ENCODE measurements at places on chromosomes 3 and 15.

DNA sequence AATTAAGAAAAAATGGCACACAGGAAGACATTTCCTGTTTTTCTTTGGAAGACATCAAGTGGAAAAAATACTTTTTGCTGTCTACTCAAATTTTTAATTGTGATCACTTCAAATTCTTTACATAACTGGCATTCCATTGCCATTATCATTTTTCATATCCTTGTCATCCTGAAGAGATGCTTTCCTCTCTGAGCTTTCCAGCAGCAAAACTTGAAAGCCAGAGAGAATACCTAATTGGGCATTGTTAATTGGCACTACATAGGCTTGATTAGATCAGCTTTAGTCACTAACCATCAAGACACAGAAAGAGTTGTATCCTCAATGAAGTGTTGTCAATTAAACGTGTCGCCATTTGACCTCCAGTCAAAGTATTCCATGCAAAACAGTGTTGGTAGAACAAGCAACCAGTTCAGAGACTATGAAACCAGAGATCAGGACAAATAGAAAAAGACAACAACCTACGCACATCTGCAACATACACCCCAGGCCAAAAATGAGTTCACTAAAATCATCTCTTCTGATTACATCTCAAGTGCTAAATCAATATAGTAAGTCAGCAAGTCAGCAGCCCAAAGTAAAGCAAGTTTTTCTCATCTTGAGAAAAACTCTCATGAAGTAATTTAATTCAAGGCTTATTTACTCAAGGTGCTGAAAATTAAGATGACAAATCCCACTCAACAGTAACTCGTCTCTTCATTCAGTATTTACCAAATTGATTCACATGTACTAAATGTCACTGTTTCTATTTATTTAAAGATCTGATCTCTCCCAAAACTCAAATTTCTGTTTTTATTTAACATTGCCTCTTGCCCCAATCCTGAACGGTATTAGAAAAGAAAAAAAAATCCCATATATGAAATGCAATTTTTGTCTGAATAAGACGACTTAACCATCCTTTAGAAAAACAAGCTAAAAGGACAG, 123.0 kb downstream of the SUCLG2 start:
- no peak for DNase-seq

DNA sequence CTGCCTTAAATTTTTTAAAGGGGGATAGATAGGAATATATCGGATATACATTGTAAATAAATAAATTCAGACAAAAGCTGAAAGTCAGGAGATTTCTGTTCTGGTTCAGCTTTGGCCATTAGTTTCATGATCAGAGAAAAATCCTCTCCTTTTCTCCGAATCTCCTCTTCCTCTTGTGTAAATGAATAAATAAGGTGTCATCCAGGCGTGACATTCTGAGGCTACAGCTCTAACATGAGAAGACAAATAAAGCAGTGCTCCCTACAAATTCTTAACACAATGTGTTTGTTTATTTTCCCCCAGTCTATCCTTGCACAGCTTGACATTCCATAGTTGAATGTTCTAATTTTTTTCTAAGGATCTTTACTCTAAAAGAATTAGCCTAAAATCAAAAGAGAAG, 9.4 kb upstream of the MB21D2 start:
- no peak for DNase-seq

GRCh38 chr3:56137415-56137814, 330.9 kb downstream of the ERC2 start:
- no peak for DNase-seq

DNA sequence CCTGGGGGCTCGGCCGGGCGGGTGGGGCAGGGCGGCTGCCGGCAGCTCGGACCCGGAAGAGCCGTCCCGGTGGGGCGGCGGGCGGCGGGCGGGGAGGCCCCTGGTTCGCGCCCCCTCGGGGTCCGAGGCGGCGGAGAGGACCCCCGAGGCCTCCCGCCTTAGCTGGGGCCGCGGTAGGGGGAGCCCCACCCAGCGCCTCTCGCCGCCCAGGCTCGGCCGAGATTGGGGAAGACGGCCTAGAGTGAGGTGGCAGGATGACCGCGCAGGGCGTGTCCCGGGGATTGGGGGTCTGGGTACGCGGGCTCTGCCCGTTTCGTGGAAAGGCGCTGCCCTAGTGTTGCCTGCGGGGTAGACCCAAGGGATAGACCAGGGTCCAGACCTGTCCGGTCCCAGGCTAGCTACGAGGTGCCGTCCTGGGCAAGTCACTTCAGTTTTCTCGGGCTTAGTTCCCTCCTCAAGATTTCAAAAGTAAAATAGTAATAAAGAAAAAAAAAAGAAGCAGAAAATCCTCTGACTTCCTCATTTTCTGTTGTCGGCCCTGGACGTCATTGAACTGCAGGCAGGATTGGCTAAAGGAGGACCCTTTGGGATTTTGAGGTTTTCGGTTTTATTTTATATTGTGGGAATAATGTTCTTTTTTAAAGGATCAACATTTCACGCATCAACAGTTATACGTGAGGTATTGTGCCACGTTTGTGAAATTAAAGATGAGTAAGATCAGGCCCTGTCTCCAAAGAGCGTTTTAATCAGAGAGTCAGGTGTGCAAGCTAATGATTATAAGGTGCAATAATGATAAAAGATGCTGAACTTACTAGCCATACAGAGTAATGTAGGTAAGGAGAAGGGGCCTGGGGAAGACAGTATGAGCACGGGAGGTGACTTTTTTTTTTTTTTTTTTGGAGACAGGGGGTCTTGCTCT, 679 bp downstream of the IQGAP1 start:
- DNase-seq = no peak

- no peak for DNase-seq
Observed at GRCh38 chr3:23377928-23378672, 175.0 kb downstream of the UBE2E2 start.

GRCh38 chr3:10549617-10550230, 44.3 kb upstream of the ATP2B2 start:
- DNase-seq = no peak

- no peak for DNase-seq
Observed at GRCh38 chr3:116442331-116443021, 2.8 kb downstream of the LSAMP start.

DNA sequence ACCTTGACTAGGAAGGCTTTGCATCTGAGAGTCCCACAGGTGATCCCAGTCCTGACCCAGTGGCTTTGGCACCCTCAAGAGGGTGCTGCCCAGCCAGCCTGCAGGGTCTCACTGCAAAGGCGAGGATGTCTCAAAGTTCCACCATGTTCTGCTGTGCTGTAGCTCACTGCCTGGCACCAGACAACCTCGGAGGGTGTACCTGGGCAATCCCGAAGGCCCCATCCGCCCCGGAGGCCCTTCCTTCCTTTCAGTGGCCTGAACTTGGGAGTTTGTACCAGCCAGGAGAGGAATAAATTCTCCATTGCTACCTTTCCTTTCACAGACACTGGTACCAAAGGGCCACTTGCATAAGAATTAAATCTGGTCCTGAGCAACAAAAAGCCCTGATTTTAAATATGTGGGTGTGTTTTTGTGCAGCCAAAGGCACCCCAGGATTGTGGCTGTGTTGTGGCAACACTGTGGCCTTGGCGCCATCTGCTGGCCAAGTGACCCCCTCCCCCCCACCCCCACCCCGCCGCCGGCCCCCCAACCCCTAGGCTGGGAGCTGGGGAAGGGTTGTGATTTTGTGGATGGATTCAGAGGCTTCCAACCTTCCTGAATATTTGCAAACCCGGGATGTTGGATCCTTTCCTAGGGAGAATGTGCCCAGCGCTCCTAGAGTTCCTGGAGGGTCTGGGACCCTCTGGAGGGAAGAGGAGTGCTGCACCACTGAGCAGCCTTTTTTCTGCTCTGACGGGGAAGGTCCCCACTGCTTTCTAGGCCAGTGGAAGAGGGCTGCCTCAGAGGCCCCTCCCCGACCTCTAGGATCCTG, 9.7 kb upstream of the PTPN23 start:
- no peak for DNase-seq

GRCh38 chr3:190983875-190984274, 121.4 kb upstream of the GMNC start:
- DNase-seq = no peak

- peak; percentile 23 for DNase-seq
Observed at GRCh38 chr15:88498996-88499395, 31.5 kb downstream of the MRPS11 start.

GRCh38 chr3:128352326-128352725, 114.4 kb downstream of the DNAJB8 start:
- no peak for DNase-seq

DNA sequence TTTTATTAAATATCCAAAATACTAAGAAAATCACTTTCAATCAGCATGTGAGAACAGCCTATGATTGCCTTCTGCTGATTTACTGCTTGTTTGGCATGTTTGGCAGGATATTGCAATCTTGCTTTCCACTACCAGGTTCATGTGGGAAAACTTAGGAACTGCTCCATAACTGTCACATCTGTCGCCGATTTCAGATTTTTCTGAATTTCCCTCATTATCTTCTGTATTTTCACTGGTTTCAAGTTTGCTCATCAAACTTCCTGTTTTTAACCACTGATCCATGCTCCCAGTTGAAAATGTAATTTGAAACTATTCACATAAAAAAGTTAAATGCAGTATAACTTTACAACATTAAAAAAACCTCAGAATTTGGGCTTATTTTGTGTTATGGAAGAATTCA, 93.0 kb downstream of the NFKBIZ start:
- DNase-seq = no peak

- DNase-seq = no peak
Observed at GRCh38 chr15:26630857-26631256, 142.0 kb downstream of the GABRB3 start.

DNA sequence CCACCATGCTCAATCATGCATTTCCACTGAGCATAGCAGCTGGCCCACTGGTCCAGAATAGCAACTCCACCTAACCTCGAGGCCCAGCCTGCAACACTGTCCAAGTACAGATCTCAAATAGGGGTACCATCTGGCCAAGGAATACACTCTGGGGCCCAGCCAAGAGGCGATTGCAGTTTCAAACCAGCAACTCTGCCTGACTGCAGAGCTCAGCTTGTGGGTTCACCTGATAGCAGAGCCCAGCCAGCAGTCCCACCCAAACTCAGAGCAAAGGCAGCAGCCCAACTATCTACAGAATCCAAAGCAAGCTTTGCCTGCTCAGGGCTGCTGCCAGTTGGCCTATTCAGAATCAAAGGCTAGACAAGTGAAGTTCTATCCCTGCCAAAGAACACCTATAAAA, 30.5 kb downstream of the POLQ start:
- no peak for DNase-seq

DNA sequence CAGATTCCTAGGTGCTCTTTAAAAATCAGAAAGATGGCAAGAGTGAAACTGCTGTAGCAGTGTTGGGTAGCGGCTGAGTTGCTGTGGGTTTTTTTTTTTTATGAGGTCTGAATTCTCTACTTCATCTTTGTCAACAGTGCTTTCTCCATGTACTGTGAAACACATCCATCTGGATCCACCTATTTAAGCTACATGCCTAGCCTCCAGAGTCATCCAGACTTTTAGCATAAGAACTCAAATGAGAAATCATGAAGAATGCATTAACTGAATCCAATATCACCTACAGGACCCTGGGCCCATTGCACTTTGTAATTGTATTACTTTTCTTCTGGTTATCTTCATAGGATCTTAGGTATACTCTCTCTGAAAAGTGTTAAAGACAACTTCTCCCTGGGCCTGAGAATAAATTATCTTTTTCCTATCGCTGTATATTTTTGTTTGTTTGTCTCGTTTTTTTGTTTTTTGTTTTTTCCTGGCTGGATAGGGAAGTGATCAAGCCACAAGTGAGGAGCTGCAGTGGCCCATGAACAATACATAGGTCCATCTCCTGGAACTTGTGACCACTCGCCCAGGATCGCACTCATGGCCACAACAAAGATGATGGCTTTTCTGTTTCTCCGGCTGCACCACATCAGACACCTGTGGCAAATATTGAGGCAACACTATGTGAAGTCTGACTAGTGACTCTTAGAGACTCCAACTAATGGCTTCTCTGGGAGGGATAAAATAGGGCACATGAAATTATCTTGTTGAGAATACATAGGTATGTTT, 609.9 kb upstream of the AGTR1 start:
- no peak for DNase-seq

DNA sequence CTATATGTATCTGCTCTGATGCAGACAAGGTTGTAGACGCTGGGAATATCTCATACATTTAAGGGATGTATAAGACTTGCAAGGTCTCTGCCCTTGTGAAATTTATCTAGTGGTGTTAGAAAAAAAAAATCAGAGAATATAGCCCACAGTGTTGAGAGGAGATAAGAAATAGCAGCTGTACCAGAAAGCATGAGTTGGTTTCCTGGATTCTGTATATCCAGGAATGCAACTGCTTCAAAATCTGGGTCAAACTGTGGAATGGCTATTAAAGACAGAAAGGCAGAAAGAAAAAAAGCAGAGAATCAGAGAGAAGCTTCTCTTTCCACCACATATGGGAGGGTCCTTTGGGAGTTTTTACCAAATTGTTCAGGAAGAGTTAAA, 1.5 kb upstream of the TMEM212 start:
- no peak for DNase-seq

DNA sequence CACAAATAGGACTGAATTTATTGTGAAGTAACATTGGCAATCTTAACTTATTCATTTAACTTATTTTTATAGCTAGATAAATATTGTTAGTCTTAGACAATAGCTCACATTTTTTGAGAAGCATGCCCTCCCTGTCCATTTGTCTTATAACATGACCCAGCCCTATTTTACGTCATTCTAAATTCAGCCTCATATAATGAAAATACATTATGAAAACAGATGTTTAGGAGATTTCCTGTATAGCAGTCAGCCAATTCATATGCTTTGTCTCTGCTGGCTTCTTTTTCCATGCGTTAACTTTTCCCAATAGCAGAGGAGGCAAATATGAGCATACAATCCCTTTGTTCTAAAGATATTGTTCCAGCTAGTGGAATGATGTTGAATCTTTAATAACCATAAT, 29.3 kb downstream of the CD200 start:
- DNase-seq = no peak

- DNase-seq = no peak
Observed at GRCh38 chr3:8764528-8764927, 4.9 kb downstream of the OXTR start.

- no peak for DNase-seq
Observed at GRCh38 chr3:64104691-64105111, 81.4 kb upstream of the PSMD6 start.

DNA sequence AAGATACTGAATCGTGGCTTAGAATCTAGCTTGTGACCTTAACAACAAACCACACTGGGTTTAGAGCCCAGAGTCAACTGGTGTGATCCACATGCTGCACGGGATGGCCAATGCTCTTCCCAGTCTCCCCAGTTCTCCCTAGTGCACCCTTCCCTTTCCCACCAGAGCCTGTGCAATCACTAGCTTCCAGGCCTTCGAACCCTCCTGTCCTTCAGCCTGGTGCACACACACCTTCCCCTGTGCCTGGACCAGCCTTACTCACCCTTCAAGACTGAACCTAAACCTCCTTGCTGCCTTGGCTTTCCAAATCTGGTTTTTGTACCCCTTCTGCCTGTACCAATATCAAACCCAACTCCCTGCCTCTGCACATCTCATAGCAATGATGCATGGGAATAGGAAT, 43.8 kb downstream of the WNT5A start:
- no peak for DNase-seq

GRCh38 chr15:26891448-26892181, 24.8 kb downstream of the GABRA5 start:
- peak; percentile 61 for DNase-seq
